Stimulated activated CD4-positive, alpha-beta T cell treated with anti-CD3 and anti-CD28 coated beads, Interleukin-2, amount 100 ng/mL, for 48 hours (primary cell): ENCODE measurements at places on chromosomes 4 and X.

- DNase-seq, result no peak
Measured at GRCh38 chr4:126071346-126072333, 756.9 kb downstream of the FAT4 start.

- DNase-seq, result no peak
Measured at GRCh38 chr4:122602277-122603142, 18.4 kb downstream of the IL21 start.

GRCh38 chr4:183261953-183262775, 57.9 kb downstream of the CLDN22 start:
- peak; percentile 77 for DNase-seq

DNA sequence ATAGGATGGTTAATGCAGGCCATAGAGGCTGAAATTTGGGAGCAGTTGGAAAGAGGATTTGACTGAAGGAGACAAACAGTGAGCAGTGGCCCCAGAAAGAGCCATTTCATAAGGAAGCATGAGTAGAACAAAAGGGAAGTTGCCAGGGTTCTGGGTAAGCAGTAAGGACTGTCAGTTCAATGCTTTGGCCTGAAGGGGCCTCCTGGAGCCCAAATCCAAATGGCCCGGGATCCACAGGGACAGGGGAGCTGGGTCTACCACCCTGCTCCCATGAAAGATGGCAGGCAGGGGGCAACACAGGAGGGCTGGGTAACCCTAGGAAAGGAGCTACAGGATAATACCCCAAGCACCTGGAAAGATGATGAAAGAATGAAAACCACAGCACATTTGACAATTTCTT, 4.1 kb upstream of the INTS6L start:
- DNase-seq, result no peak

DNA sequence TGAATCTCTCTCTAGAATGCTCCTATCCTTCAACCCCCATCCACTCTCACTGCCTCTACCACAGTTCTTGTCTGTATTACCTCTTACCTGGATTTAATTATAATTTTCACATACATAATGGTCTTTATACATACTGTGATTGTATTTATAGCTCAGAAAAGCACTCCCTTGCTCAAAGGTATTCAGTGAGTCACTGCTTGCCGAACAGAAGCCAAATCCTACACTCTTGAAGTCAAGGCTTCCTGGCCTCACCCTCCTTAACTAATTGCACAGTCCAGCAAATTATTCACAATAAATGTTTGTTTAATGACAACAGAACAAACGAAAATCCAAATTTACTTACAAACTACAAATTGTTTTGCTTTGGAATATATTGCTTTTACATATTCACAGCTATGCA, 159.5 kb downstream of the KLHL13 start:
- no peak for DNase-seq

- no peak for DNase-seq
Measured at GRCh38 chr4:56123051-56123450, 174.3 kb downstream of the CEP135 start.

- no peak for DNase-seq
Measured at GRCh38 chr4:17275836-17276235, 236.1 kb downstream of the QDPR start.

- DNase-seq, result no peak
Measured at GRCh38 chrX:40531056-40531826, 49.5 kb upstream of the ATP6AP2 start.
